ENCODE measurements at places on chromosomes 5 and 9.

DNA sequence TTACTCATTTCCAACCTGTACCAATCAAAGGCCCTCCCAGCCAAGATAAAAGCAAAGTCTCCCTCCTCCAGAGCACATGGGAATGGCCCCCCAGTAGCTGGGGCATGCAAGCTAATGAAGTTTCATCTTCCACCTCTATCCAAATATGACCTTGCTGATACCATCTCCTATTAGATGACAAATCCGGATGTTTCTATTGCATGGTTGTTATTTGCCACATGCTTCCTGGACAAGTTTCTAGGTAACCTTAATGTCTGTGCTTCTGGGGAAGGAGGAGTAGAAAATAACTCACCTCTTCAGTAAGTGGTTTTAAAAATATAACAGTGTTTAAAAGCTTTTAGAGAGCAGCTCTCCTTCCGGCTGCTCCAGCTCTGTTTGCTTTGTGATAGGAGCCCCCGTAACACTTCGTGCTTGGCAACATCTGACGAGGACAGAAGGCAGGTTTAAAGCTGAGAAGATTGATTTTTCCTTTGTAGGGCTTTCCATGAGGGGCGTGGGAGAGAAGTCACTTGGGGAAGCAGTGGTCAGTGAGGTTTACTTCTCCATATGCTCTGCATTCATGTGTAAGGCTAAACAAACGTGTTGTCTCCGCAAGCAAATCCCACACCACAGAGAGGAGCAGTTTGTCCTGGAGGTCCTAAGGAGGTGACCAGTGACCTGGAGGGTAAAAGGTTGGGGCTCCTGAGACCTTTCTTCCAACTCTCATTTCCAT, 40.3 kb upstream of the GLRX start:
- DNase-seq = no peak

- DNase-seq = no peak
These were observed 257.4 kb downstream of the TRIM36 start for GRCh38 chr5:114912189-114912920.

- DNase-seq = no peak
These were observed 13.8 kb downstream of the IL9 start for GRCh38 chr5:135881819-135882218.

GRCh38 chr5:180070756-180071530, 616 bp downstream of the RNF130 start:
- DNase-seq = no peak

DNA sequence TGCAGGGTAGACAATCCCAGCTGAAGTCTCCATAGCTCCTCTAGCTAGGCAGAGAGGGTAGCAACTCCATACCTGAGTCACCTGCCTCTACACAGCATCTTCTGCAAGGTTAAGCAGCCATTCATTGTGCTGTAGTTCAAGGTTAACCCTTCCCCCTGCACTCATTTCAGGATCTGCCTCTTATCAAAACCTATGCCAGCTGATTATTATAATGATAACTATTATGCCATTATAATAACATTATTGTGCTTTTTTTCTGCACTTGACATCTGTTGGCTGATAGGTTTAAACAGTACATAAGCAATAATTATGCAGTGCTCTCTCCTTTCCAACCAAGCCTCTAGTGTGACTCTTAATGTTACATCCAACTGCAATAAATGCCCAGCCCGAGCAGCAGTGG, 17.3 kb downstream of the SIL1 start:
- no peak for DNase-seq

DNA sequence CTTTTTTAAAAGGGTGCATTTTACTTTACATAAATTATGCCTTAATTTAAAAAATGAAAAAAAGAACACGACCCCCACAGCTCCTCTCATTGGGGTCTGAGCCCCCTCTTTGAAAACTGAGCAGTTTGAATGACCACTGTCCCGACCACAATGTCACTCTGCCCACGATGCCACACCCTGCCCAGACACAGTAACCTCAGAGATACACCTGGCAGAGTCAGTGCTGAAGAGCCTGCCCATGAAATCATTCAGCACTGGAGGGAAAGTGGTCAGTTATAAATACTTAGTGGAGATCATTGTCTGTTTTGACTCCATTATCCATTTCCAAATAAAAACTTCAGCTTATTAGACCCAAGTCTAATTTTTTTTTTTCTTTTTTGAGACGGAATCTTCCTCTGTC, 49.3 kb downstream of the DNAJC21 start:
- DNase-seq = no peak

DNA sequence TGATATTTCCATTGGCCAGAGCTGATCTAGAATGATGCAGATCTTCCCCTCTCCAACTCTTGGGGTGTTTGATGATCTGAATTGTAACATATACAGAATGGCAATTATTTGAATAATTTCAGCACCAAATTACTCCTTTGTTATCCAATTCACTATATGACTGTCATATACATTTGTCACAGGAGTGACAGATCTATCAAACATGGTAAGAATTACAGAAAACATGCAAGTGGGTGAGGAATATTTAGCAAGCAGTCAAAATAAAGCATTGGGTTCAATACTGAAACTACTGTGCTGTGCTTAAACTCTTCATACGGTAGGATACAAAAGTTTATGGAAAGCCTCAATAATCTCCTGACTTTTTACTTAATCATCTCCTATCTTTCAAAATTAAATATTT, 8.8 kb downstream of the MPDZ start:
- no peak for DNase-seq

DNA sequence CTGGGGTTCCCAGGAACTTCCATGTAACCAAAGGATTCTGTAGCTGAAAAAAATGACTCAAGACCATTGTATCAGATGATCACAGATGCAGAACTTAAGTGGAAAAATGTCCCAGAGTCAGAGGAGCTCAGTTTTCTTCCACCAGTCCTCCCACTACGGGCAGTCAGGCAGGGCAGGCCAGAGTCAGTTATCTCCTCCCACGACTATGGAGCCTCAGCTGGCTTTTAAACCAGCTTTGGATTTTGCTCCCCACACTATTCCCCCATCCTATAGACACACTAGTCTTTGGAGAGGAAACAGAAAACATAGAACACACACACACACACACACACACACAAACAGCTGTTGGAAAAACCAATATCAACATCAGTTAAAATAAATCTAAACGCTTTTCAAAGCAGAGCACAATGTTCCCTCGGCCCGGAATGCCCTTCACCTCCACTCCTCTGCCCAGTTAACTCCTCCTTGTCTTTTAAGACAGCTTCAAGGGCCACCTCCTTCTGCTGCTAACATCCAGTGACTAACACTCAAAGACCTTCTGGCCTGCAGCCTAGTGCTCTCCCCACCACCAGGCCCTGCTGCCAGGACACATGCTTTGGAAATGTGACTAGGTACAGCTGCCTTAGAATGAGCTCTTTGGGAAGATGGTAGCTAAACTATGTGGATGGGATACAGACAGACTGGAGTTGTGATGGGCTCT, 56.8 kb downstream of the NIPAL4 start:
- DNase-seq = no peak

GRCh38 chr9:123387686-123388085, 31.7 kb downstream of the CRB2 start:
- DNase-seq = no peak

DNA sequence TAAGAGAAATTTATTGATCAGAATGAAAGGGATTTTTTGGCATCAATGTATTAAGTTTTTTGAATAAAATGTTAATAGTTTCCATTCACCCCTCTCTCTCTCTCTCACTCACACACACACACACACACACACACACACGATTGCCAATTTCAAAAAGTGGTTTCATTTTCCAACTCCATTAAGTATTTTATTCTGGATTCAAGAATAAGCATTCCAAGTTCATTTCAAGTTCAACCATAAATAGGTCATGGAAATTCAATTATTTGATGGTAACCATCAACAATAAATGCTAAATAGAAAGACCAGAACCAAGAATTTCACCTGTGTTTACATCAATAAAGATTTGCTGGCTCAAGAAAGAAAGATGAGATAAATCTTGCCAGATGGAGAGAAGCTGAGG, 171.6 kb downstream of the ADAMTS12 start:
- DNase-seq = no peak

DNA sequence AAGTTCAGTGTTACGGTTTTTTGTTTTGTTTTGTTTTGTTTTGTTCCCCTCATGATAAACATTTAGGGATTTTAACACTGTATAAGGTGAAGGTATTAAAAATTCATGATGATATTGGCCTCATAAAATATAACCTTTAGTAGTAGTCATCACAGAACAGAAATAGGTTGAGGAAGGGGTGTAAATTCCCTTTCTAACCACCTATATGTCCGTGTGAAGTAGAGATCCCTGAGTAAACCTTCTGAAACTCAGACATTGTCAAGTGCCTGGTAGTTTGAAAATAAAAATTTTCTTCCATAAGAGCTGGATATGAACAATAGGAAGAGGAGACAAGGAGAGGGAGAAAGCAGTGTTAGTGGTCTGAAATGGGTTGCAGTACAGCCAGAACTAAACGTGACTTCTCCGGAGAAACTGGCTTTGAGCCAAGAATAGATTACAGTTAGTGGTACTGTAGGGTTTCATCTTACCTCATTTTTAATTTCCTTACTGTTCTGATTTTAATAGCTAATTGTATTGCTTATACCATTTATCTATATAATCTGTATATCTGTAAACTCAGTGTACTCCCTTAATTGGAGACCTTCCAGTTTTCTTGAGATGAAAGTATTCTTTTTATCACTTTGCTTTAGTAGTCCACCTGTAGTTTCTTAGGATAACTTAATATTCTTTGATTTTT, 18.3 kb downstream of the UGCG start:
- no peak for DNase-seq

DNA sequence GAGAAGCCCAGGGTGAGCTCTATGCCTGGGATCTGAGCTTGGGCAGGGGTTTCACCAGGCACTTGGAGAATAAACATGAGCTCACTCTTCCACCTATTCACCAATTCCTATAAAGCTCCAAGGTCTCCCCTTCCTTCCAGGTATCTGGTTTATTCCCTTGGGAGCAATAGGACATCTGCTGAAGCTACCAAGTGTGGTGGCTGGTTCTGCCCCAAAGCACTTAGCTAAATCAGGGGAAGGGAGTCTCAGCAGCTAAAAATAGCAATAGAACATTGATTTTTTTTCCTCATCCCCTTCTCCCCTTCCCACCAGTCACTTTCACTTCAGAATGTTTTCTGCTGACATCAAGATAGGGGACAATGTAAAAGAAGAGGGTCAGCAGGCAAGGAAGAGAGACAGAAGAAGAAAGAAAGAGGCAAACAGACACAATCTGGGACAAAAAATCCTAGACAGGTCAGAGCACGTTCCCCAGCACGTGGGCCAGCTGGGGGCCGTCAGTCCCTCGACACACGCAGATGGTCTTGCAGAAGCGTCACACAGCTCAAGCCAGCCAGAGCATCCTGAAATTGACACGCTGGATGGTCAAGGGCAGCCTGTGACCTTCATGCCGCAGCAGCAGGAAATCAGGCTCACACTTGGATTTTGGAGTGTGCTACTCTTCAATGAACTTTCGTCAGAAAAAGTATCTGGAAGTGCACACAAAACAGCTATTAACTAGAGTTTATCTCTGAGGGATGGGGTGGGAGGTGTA, 176.0 kb downstream of the ZNF608 start:
- DNase-seq = peak; percentile 38

DNA sequence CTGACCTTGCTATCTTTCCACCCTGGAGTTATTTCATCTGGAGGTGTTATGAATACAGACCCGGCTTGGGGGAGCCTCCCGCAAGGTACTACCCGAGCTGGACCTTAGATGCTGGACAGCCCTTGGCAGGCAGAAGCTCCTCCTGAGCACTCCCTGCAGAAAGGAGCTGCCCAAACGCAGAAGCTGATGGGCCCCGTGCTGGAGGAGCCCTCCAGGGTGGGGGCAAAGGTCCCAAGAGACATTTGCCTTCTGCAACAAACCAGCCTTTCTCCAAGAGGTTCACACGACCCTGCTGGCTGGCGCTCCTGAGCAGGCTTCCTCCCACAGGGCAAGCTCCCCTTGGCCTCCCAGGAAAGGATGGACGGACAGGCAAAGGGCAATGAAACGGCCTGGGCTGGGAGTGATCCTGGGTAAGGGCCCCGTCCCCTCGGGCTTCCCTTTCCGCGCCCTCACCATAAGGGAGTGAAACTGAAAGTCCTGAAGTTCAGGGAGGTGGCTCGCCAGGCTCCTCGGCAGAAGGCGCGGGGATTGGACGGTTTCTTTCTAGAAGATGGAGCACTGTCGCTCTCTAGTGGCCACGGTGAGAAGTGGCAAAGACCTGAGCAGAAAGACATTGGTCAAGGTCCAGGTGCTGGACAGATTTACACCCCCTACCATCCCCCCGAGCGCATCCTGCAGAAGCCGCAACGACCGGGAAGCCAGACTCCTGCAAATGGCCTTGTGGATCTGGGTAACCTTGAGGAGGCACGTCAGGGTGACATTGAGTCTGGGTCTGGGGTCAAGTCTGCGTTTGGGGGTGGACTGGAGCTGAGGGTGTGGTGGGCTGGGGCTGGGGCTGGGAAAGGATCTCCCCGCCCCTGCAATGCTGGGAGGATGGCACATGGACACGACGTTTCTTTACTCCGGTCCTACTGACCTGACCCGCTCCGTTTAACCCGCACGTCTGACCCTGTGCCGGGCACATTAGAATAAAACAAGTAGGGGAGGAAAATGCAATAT, 56.4 kb downstream of the NEURL1B start:
- peak; percentile 29 for DNase-seq

DNA sequence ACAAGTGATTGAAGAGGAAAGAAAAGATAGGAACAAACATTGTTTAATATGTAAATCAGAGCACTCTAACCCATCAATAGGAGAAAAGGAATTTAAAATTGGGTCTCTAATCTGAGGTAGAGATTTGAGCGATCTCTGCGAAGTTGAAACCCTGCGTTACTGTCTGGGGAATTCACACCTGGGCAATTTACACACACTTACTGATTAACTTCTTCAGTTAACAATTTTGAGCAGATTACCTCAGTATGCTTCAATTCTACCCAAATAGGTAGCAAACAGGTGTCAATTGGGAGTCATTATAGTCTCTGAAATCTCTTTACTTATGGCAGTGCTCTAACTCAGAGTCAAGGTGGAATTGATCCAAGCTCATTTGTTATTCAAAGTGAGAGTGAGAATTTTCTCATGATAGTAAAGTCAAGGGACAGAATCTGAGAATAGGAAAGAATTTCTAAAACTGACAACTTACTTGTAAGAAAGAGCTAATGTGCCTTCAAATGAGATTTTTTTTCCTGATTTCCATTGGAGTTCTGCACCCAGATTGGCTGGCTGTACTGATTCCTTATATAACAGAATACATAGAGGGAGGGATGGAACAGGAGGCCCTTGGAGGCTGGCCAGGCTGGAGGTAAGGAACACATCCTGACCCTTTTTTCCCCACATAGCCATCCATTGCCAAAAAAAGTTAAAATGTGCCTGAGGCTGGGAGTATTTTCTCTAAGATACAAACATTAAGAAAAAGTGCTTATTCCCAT, 27.1 kb upstream of the IFNA14 start:
- no peak for DNase-seq

DNA sequence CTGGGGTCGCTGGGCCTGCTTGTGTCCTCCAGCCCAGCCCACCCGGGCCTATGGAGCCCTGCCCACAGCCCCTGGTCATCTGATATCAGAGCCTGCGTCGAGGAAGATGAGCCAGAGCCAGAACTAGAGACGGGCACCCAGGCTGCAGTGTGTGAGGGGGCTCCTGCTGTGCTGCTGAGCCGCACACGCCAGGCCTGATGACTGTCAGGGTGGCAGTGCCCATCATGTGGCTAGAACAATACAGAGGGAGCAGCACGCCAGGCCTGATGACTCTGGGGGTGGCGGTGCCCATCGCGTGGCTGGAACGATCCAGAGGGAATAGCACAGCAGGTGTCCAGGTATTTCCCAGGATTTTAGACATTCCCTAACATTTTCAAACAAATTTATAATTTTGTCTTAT, 9.2 kb upstream of the LRRC14B start:
- no peak for DNase-seq
